ENCODE measurements at places on chromosomes 12 and 14.

- no peak for DNase-seq
Measured at GRCh38 chr14:23300687-23301223, 1.9 kb downstream of the PPP1R3E start.

- peak; percentile 53 for DNase-seq
Measured at GRCh38 chr14:89853936-89854693, 100.4 kb downstream of the EFCAB11 start.

DNA sequence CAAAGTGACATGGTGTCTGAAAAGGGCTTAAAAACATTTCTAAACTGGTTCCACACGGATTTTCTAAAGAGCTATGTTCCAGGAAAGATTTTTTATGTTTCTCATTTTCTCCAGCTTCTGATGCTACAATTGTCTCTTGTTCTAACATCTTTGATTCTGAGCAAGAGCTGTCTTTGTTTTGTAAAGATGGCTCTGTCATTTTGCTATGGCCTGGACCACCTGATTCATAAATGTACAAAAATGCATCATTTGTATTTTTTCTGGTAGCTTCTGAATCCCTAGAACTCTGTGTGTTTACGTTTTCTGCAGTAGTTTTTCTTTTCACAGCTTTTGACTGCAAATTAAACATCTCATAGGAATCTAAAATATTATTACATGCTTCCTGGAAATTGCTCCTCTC lies 3.2 kb downstream of the MLH3 start:
- DNase-seq: no peak

DNA sequence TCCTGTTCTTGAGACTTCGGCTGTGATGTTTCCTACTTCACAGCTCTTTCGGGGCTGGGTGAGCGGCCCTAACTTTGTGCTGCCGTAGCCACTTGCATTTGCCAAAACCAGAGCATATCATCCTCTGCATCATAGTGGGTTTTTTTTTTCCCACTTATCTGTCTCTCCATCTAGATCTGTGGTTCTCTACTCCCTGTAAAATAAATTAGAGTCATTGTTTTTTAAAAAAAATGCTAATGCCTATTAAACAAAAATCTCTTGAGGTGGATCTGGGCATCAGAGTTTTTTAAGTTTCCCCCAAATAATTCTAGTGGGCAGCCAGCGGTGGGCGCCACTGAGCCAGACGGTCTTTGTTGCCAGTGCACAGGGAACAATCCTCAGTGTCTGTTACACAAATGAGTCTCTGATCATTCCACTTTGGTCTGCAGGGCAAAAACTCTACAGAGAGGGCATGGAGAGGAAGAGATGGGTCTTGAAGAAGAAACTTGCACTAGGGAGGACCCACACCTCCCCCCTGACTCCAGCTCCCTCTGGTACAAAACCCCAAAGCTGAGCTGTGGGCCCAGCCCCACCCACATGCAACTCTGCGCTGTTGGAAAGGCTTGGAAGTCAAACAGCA lies 62.4 kb upstream of the BCL2L14 start:
- DNase-seq: no peak

DNA sequence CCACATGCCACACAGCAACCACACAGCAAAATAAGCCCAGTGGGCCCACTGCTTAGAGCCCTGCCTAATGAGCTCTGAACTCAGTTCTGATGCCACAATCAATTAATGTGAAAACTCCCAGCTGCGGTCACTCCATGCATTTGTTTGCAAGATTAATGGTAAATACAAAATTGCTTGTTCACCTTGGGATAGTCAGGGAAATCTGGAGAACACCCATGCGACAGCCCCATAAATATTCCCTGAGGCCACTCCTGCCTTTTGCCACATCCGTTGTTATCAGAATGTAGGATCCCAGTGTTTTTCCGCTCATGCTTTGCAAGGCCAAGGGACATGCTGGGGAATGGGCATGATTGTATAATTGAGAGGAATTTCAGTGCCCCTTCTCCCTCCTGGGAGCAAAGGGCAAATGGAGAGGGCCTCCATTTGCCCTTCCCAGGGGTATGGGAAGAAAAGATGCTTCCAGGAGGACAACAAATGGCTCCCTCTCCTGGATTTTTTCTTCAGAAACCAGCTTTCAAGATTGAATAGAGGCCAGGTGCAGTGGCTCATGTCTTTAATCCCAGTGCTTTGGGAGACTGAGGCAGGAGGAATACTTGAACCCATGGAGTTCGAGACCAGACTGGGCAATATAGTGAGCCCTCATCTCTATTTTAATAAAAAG lies 30.8 kb upstream of the CMKLR1 start:
- no peak for DNase-seq

DNA sequence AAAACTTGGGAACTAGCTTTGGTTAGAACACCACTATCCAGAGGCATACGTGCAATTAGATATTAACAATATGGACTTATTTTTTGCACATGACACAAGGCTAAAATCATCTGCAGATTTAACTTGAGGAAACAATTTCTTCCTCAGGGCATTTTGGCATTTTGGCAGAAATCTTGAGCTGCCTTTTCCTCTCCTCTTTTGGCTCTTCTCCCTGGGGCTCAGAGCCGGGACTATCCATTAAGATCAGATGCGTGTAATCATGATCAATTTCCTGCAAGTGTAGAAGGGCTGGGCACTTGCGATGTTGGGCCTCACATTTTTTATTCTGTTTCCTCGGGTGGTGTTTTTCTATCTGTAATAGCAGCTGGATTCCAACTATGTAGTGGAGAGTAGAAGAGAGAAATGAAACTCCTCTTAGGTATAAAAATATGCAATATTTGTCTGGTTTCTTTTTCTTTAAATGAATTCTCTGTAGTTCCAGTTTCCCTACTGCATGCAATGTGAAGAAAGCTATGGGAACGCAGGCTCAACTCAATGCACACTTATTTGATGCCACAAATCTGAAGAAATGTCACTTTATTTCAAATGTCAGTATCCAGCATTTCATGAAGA lies 1010.8 kb downstream of the FLRT2 start:
- no peak for DNase-seq

- no peak for DNase-seq
Measured at GRCh38 chr12:90055071-90055470, 346.4 kb upstream of the ATP2B1 start.

GRCh38 chr12:21786041-21786531 lies 11.6 kb upstream of the KCNJ8 start:
- DNase-seq: peak; percentile 64

DNA sequence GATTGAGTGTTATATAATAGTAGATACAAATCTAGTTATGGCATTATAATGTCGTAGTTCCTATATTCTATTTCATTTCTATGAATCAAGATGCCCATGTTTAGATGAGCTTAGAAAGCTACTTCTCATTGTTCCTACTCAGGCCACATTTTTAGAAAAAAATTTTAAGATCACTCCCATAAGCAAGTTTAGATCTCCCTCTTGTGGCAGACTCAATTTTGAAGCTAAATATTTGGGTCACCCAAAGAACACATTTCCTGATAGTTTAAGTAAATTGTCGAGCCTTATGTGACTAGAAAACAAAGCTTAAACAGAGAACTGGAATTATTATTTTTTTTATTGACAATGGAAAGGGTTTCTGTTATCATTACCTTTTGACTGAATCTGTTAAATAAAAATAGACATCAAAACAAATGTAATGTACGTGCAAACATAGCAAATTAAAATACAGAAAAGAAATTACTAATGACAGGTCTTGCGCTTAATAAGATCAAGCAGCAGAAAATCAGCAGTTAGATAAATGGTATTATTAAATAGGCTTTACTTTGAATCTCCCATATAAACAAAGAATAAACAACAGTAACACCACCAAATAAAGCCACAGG lies 180.2 kb downstream of the ACSS3 start:
- DNase-seq: peak; percentile 42

GRCh38 chr12:98532687-98533304 lies 17.4 kb downstream of the TMPO start:
- DNase-seq: no peak

DNA sequence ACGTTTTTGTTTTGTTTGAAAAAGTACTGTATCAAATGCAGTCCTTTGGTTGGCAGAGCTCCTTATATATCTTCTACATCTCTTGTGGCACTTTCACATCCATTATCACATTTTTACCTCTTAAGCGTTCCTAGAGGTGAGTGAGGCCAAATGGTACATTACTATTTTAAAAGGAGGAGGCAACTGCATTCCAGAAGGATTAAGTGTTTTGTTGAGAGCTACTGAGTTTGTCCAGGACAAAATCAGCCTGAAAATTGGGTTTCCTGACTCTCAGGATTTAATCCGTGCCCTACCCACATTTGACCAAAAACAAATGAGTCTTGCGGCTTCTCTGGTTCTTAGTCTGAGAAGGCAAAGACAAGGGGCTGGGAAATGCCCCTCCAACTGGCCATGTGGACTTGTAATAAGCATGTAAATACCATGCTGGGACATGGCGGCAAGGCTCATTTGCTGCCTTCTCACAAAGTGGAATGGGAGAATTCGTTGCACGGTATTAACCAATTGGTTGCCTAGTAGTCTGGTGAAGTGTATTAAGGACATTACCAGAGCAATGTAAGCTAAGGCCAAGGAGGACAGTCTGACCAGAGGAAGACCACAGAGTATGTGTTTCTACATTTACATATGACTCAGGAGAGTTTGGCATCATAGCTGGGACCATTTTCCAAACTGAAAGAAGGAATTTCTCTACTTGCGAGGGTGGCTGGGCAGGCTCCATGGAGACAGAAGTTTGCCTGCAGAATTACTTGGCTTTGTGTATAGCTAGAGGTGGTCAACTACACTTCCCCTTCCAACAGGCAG lies 175.8 kb upstream of the PLXNC1 start:
- no peak for DNase-seq

GRCh38 chr14:24436355-24437019 lies 6.1 kb downstream of the SDR39U1 start:
- DNase-seq: peak; percentile 62

GRCh38 chr14:73896521-73896920 lies 9.9 kb downstream of the ZNF410 start:
- no peak for DNase-seq

GRCh38 chr14:74483321-74483720 lies 9.8 kb downstream of the NPC2 start:
- no peak for DNase-seq

DNA sequence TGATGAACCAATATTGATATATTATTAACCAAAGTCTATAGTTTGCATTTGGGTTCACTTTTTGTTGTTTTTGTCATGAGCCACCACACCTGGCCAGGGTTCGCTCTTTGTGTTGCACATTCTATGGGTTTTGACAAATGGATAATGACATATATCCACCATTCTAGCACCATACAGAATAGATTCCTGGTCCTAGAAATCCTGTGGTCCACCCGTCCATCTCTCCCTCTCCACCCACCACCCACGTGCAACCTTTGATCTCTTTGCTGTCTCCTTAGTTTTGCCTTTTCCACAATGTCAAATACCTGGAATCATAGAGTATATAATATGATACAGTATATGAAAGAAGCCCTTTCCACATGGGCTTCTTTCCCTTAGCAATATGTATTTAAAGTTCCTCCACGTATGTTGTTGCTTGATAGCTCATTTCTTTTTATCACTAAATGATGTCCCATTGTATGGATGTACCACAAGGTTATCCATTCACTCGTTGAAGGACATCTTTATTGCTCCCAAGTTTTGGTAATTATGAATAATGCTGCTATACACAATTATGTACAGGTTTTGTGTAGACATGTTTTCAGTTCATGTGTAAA lies 7.4 kb downstream of the RPL6 start:
- DNase-seq: no peak

GRCh38 chr12:65229441-65229840 lies 49.0 kb upstream of the MSRB3 start:
- DNase-seq: no peak

DNA sequence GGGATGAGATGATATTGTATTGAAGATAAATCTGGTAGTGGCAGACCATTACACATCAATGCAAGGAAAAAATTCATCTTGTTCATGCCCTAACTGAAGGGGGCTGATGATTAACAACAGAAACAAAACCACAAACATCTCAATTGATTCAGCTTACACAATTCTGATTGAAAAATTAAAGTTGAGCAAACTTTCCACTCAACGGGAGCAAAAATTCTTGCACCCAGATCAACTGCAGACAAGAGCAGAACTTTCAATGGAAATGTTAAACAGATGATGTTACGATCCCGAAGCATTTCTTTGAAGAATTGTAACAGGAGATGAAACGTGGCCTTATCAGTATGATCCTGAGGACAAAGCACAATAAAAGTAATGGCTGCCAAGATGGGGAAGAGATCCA lies 172.4 kb upstream of the SOX5 start:
- DNase-seq: no peak

DNA sequence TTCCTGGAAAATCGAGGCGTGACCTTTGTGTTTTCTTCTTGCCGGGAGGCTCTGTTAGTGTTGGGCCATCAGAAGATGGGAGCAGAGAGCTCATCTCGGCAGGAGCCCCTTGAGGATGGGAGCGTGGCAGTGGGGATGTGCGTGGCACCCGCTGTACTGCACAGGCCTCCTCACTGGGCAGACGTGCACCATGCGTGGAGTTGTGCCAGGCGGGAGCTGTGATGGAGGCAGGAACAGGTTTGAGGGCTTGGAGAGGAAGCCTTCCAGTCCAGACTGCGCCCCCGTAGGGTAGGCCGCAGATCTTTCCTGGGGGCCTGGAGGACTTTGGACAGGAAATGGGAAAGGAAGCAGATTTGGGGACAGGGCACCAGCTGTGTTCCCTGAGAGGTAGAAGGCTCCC lies 197.5 kb downstream of the TSPAN9 start:
- DNase-seq: no peak

DNA sequence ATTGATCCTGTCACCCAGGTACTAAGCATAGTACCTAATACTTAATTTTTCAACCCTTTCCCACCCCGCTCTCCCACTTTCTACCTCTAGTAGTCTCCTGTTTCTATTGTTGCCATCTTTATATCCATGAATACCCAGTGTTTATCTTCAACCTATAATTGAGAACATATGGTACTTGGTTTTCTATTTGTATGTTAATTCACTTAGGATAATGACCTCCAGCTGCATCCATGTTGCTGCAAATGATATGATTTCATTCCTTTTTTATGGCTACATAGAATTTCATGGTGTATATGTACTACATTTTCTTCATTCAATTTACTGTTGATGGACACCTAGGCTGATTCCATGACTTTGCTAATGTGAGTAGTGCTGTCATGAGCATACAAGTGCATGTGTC lies 547.3 kb upstream of the NOVA1 start:
- no peak for DNase-seq
